ENCODE measurements at places on chromosomes 2 and 18.

GRCh38 chr2:69216535-69217332, 170.3 kb downstream of the GFPT1 start:
- DNase-seq, result no peak

GRCh38 chr2:66682476-66682875, 247.6 kb downstream of the MEIS1 start:
- DNase-seq, result no peak

DNA sequence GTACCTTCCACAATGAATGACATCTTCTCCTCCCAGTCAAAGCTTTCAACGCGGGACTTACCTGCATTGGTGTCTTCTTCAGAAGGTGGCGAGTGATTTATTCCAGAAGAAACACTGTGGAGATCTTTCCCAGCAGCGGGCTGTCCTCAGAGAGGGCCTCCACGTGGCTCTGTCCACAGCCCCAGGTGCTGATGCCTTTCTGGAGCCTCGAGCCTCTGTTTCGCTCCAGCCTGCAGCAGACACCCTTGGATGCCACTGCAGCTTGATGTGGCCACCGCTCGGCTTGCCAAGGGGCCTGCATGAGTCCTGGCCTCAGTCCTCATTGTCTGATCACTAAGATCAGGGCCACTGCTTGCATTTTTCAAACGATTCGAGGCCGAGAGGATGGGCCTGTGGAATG, 46.6 kb upstream of the GALR1 start:
- DNase-seq, result no peak

GRCh38 chr2:230669386-230669950, 43.2 kb upstream of the CAB39 start:
- no peak for DNase-seq

GRCh38 chr2:58347810-58348209, 106.7 kb upstream of the FANCL start:
- no peak for DNase-seq

GRCh38 chr18:42039396-42039795, 84.4 kb downstream of the PIK3C3 start:
- no peak for DNase-seq

- DNase-seq, result no peak
Measured at GRCh38 chr2:63751901-63752300, 89.8 kb upstream of the UGP2 start.

DNA sequence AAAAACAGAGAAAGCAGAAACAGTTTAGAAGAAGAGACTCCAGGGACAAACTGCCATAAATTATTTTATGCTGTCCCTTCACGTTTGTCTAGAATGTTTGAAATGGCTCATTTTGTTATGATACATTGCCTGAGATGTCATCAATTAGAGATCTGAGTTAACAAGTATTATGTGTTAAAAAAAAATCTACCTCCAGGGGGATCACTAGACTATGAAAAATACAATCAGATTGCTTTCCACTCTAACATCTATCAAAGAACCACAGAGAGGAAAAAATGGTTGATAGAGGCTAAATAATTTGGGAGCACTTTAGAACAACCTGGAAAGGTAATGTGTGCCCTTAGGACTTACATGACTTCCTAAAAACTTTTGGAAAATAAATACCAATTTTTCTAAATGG, 103.8 kb upstream of the CCDC150 start:
- no peak for DNase-seq

DNA sequence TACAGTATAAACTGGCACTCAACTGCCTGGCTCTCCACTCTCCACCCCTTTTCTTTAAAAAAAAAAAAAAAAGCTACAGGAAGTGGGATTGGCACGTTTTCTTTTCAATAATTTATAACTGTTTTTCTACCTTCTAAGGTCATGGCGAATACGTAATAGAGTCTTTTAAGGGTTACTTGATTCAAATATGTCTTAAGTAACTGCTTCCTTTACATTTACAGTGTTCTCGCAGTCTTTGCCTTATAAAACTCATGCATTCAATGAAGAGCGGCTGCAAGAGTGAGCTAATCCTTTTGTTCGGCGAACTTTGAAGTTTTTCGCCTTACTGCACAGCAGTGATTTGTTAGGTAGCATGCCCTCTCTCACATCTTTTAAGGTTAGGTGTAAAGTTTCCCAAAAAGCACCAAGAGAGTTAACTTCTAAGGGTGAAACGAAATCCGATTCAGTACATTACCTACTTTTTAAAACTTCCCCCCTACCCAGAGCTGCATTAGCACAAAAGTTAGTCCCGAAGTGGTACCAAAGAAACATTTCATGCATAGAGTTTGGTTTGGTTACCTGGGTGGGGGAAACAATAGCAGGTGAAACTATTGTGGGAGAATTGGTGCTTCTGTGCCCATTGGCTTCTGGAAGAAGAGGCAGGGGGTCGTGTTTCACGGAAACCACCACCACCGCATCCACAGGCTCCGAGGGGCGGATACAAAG, 2.0 kb downstream of the KCTD1 start:
- no peak for DNase-seq

DNA sequence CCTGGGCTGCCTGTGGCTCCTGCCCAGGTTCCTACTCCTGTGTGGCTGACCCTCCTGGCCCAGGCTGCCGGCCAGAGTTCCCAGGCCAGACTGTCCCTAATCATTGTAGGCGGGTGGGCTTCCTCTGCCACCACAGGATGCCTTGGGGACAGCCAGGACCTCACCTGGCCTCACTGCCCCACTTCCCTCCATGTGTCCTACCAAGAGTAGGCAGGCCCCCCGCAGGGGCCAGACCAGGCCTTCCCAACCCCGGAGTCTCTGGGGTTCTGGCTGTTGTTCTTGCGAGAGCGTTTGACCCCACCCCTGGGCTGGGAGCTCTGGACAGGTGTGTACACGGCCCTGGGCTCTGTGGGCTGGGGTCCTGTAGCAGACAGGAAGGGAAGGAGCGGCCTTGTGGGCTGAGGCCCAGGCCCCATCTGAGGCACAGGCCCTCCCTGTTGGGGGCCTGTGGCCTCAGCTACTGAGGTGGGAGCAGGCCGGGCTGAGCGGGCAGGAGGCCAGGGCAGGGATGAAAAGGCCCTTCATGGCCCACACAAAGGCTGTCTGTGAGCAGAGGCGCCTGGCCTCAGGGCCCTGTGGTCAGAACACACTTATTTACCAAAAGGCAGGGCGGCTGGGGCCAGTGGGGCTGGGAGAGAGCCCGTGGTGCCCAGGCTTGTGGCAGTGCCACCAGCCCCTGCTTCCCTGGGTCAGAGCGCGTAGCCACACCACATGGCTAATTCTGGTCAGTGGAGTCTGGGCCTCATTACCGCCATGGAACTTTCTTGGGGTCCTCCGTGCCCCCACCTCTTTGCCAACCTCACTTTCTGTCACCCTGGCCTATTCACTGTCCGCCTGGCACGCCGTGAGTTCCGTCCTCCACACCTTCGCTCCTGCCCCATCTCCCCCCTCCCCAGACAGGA, 2.0 kb downstream of the SNORC start:
- no peak for DNase-seq

- no peak for DNase-seq
Measured at GRCh38 chr2:3272761-3273160, 104.9 kb downstream of the EIPR1 start.

DNA sequence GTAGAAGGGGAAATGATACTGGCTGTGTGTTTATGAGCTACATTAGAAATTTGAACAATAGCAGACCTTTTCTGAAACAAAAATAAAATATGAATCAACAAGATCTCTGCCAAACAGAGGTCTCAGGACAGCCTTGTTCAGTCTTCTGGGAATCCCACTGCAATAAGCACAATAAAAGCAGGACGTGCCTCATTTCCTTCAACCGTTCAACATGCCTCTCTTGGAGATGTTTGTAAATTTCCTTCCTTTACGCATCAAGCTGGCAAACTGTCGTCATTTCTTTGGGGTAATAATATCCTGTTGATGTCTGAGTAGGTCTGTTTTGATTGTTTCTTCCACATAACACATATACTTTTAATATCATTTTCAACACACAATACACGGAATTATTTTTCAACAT, 77.2 kb downstream of the TCF4 start:
- DNase-seq, result no peak

DNA sequence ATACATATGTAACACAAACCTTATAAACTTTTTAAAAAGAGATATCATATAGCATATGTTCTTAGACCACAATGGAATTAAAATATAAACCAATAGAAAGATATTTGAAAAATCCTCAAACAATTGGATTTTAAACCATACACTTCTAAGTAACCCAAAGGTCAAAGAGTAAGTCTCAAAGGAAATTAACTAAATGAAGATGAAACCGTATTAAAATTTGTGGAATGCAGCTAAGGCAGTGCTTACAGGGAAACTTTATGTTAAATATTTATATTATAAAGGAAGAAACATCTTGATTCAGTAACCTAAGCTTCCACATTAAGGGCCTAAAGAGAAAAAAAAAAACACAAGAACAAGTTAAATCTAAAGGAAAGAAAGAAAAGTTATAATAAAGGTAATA, 966.1 kb downstream of the SLC4A3 start:
- DNase-seq, result no peak

- DNase-seq, result no peak
Measured at GRCh38 chr18:61474341-61474740, 141.1 kb downstream of the CDH20 start.

Measured in stimulated activated CD8-positive, alpha-beta memory T cell treated with anti-CD3 and anti-CD28 coated beads, Interleukin-7, amount 100 ng/mL, for 24 hours (primary cell).